ENCODE measurements at places on chromosomes 2 and 18.
A peak's percentile ranks its signal among the peaks of the same experiment; 100 is the strongest.

- DNase-seq = no peak
Observed at GRCh38 chr2:145759228-145759915, 1239.5 kb upstream of the ZEB2 start.

GRCh38 chr18:54173980-54174630, 50.4 kb downstream of the MBD2 start:
- no peak for DNase-seq

DNA sequence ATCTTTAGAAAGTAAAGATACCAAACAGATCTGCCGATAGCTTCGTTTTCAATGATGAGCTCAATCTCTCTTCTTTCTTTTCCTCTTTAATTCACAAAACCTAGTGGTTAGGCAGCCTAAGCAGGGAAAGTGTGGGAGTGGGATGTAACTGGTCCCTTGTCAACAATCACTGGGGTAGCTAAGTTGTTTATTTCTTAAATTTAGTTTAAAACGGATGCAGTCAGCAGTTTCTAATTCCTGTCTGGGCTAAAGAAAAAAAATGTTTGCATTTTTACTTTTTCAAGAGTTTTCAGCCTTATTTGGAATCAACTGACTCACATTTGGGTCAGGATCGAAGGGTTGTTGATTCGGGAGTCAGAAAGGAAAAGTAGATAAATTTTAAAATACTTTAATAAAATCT, 137.7 kb upstream of the TACR1 start:
- DNase-seq = no peak

DNA sequence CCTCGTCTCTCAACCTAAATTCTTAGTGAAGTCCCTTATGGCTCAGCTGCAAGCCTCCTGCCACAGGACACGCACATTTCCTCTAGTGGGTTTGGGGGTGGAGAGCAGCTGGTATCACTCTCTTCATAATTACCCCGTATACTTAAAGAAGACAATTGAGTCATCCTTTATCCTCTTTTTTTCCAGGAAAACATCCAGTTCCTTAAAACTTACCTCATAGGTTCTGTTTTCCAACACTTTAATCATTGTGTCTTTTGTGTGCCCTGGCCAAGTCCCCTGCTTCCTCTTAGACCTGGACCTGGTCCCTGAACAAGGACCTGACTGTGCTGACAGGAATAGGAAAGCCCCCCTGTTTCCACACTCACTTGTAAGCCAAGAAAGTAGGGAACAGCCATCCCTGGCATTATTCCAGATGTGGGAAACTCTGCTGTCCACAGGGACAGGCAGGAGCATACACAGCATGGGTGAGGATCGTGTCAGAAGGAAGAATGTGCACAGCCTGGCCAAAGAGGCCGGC, 42.3 kb upstream of the MYO1B start:
- peak; percentile 41 for DNase-seq

DNA sequence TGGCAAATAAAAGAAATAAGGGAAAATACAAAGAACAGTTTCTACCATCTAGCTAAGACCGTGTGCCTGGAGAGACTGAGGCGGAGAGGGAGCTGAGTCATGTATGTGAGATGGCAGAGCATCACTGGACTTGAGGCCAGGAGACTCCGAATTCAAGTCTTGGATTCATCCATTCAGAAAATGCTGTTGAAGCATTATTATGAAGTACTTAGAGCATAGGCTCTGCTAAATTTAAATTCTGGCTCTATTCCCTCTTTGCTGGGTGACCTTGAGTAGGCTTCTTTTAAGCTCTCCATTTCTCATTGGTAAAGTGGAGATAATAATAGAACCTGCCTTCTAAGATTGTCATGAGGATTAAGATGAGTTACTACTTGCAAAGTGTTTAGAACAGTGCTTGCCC, 34.7 kb downstream of the NPHP1 start:
- DNase-seq = no peak

GRCh38 chr2:238700506-238701340, 147.2 kb upstream of the TWIST2 start:
- no peak for DNase-seq

GRCh38 chr2:56380861-56381260, 197.1 kb downstream of the CCDC85A start:
- no peak for DNase-seq

DNA sequence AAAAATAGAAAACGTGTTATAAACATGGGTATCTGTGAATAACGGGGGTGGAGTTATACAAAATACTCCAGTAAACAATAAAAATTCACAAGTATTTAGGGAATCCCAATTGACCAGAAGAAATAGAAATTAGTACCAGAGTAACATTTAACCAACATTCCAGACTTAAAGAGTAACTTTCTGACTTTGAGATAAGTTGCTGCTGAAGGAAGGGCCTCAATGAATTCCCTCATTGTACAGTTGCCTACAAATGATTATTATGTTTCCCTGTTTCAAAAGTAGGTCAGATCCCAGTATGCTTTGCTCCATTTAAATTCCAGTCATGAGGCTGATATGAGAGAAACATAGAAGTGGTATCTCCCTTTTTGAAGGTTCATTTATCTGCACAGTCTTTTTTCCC, 88.3 kb upstream of the KCNH7 start:
- no peak for DNase-seq

- DNase-seq = peak; percentile 97
Observed at GRCh38 chr2:24046930-24047702, at the start of gene WDCP. TSS of gene WDCP (minus strand) at chr2:24047391. CDS start at chr2:24039494, 7,897 bp downstream.

- no peak for DNase-seq
Observed at GRCh38 chr2:204027091-204027490, 90.5 kb downstream of the ICOS start.

DNA sequence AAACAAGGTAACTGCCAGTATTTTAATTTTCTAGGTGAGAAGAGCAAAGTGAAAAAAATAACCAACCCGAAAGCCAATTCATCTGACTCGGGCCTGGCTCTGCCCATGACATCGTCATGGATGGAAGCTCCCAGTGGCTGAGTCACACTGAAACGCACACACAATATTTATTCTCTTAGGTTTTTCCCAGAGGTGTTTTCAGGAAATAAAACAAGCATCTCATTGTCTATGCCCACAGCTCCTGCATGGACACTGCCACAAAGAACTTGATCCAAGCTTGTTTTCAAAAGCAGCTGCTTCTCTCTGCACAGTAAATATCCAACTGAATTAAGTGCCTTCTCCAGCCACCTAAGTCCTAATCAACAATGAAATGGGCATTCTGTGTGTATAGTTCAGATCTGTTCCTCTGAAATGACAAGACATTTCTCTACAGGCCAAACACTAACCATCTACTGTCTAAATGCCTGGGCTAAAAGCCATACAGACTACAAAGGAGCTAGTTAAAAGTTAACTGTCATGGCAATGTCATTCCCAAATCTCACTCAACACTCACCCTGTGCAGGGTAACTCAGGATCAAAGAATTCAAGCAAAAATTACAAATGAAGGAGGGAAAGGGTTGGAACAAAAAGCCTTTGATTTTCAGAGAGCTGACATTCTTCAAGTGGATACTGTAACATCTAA, 62.9 kb downstream of the RPL31 start:
- no peak for DNase-seq

- DNase-seq = no peak
Observed at GRCh38 chr2:182921234-182921633, 54.8 kb upstream of the FRZB start.

GRCh38 chr18:79366177-79367094, 29.3 kb upstream of the NFATC1 start:
- no peak for DNase-seq

DNA sequence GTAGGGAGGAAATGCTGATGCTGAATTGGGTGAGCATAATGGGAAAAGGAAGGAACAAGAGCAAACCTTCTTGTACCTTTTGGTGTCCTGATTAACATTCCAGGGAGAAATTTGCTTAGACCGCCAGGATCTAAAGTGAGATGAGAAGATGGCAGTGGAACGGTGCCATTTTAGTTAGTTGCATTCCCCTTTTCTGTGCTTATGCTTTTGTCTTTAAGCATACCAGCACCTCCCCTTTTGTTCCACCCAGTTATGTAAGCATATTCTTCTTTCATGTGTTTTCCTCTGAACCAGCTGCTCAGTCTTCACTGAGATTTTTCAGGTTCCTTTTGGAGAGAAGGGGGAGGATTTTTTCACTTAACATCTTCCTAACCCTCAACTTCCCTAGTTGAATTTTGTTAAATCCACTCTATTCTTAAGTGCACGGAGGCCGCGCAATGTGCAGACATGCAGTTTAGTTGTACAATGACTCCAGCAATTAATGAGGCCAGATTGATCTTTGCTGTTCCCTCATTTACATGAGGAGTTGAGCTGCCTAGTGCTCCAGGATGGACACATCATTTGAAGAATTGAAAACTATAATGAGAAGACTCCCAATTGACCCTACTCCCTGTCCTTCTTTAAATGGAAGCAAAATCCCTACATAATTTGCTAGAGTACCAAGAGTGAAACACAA, 73.9 kb downstream of the MAP4K4 start:
- no peak for DNase-seq

- DNase-seq = no peak
Observed at GRCh38 chr2:191386938-191387536, 141.8 kb downstream of the MYO1B start.

DNA sequence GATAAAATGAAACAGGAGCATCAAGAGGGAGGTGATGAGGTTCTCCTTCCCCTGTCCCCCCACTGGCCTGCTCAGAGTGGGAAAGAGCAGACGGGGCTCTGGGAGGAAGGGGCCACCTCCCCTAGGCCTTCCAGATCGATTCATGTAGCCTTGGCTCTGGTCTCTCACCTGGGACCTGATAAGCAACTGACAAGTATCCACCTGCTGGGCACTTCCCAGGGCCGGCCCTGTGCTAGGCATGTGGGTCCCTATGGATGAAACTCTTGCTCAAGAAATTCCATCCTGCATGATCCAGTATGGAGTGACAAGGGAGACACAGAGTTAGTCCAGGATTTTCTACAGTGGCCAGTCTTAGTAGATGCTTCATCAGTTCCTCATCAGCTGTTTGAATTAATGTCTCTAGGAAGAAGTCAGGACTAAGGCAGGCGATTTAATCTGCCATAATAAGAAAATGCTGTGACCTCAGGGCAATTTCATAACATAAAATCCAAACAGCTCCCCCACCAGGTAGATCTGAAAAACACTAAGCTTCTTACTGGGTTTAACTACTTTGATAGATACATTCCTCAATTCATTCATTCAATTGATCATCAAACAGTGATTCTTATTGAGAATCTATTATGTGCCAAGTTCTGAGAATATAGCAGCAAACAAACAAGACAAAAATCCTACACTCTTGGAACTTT, 44.7 kb upstream of the ZFP36L2 start:
- DNase-seq = no peak

GRCh38 chr2:10171006-10171800, 48.7 kb downstream of the RRM2 start:
- no peak for DNase-seq

DNA sequence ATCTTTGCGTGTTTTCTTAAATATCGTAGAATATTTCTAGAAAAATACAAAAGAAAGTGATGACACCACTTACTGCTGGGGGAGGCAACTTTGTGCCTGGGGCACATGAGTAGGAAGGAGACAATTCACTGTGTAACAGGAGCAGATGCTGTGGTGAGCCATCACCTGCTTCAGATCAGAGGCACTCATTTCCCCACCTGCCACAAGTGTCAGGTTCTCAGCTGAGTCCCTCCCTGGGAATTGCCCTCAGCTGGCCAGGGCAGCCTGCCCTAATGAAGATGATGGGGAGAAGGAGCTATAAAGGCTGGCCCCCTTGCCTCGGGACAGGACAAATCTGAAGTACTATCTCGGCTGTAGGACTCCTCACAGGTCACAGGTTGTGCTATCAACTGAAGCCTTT, 322.8 kb downstream of the STK39 start:
- DNase-seq = no peak

- DNase-seq = no peak
Observed at GRCh38 chr2:65059071-65059470, 2.9 kb downstream of the CEP68 start.

- no peak for DNase-seq
Observed at GRCh38 chr2:158805936-158806335, 10.8 kb downstream of the DAPL1 start.

- no peak for DNase-seq
Observed at GRCh38 chr2:183035954-183036669, 2.1 kb downstream of the NCKAP1 start.

DNA sequence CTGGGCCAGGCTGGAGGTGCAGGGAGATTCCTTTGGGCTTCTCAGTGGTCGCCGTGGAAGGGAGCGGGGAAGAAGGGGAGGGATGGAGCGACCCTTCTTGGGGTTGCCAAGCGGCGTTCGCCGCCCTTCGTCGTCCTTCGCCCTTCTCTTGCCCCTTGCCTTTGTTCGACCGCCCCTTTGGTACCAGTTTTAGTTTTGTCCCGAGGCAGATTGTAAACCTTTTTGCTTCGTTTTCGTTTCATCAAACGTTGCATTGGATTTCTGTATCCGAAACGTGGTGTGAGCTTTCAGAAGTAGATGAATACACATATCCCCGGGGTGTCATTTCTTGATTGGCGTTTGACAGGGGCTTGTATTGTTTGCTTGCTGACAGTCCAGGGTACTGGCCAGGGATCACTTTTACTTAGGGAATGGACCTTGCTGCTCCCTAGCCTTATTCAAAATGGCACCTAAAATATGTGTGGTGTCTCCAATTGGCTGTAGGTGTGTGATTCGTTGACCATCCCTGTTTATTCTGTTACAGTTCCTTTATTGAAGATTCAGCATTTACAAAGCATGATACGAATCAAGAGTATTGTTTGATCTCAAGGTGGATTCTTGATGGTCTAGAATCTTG, 788 bp downstream of the USP14 start:
- no peak for DNase-seq

DNA sequence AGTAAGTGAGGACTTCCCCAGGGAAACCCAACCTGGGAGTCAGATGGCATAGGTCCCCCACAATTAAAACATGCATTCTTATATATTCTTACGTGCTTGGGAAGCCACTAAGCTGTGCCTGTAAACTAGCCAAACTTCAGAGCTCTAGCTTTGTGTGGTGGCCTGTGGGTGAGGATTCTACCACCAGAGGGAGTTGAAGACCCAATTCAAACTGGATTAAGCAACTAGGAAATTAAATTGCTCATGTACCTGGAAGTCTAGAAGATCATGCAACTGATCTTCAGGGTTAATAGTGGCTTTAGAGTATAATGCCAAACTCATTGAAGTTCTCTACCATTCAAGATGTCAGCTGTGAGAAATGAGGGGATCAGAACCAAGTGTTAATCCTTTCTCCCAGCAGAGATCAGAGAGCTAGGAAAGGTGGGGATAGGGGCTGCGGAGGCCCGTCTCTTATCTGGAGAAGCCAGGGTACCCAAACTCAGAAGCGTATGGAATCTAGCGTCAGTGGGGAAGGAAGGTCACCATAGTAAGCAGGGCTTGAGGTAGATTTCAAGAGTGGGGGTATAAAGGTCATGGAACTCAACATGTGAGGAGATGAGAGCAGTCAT, 53.2 kb upstream of the CCDC85A start:
- no peak for DNase-seq

- no peak for DNase-seq
Observed at GRCh38 chr18:65487569-65487968, 263.2 kb upstream of the CDH7 start.

GRCh38 chr2:98455494-98455976, 10.9 kb downstream of the INPP4A start:
- no peak for DNase-seq

Measured in heart left ventricle (tissue), 16 donors.